ENCODE measurements at places on chromosomes 1 and 21. TPM values are rescaled to one million over a fixed set of nuclear protein-coding genes. Genes with fewer than 3 reads are reported as not detected.

- no peak for DNase-seq
Measured at GRCh38 chr1:155481741-155482241, 80.8 kb downstream of the ASH1L start.

DNA sequence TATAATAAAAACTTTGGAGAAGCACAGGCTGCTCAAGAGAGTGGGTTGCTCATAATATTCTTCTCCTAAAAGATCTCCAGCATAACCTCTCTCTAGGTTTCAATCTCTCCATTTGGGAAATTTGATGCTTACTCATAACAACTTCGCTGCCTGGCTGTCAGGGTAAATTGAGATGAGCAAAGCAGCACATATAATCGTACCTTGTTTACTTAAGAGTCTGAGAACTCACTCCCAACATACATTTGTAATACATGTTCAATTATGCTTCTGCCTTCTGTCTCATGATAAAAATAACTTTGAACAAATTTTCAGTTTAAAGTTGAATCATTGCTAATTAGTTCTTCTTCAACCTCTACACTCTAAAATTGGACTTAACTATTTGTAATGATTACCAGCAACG, 68.9 kb downstream of the DUSP10 start:
- no peak for DNase-seq

GRCh38 chr1:191634801-191635508, 523.3 kb upstream of the RGS18 start:
- no peak for DNase-seq

GRCh38 chr1:115142616-115143015, 53.3 kb upstream of the TSPAN2 start:
- no peak for DNase-seq

GRCh38 chr1:73901738-73902137, 296.2 kb downstream of the LRRIQ3 start:
- no peak for DNase-seq

- peak; percentile 80 for DNase-seq
Measured at GRCh38 chr1:175188936-175189335, 3.6 kb downstream of the KIAA0040 start.

DNA sequence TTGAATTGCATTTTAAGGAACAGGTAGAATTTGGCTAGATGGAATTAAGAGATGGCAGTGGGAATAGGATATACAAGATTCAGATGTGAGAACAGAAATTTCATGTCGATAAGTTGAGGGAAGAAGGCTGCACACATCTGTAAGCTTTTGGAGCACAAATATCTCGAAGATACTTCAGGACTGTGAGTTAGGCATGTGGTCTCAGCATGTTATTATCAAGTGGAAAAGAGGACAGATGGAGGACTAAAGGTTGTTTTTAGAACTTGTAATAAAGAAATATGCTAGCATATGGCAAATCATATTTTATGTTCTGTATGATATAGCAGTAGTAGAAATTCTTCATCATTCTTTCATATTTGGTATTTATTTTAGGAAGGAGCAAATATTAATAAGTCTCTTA, 61.5 kb downstream of the KIF1B start:
- no peak for DNase-seq

GRCh38 chr1:61132645-61133334, 50.4 kb downstream of the NFIA start:
- DNase-seq = no peak

DNA sequence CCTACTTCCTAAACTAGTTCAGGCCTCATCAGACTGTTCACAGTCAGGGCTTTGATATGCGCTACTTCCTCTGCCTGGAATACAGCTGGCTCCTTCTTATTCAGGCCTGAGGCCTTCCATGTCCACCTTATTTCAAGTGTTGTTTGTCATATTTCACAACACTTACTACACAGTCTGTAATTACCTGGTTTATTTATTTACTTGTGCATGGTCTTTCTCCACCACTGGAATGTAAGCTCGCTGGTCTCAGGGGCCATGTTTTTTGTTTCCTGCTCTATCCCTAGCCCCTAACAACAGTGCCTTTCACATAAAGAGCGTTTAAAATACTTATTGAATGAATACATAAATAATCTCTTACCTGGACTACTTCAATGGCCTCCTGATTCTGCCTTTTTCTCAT, 4.6 kb upstream of the SRSF4 start:
- no peak for DNase-seq

DNA sequence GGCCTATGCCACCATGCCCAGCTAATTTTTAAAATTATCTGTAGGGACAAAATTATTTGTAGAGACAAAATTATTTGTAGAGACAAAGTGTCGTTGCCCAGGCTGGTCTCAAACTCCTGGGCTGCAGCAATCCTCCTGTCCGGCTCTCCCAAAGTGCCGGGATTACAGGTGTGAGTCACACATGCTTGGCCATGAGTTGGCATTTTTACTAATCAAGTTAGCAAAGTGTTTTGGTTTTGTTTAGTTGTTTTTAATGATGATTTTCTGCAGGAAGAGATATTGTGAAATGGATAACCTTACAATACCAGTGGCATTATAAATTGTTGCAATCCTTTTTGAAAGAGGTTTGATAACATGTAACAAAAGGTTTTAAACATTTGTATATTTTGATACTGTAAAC, 65.3 kb upstream of the MAGI3 start:
- DNase-seq = no peak

- DNase-seq = no peak
Measured at GRCh38 chr1:68144856-68145255, 87.5 kb downstream of the WLS start.

GRCh38 chr1:111761717-111762116, 6.0 kb downstream of the DDX20 start:
- DNase-seq = no peak

GRCh38 chr1:30405631-30406212, 317.7 kb downstream of the MATN1 start:
- no peak for DNase-seq

- peak; percentile 76 for DNase-seq
Measured at GRCh38 chr1:215566556-215567490, at the start of gene KCTD3. TSS of gene KCTD3 (plus strand) at chr1:215567304. CDS start at chr1:215567686, 382 bp downstream.

CD1E gene
- not detected for total RNA-seq

TEX38 gene
- total RNA-seq = 0.18 TPM

JAM2 gene
- total RNA-seq = 1.1 TPM

LMX1A gene
- not detected for total RNA-seq

KLF17 gene
- not detected for total RNA-seq

FAM229A gene
- total RNA-seq = 3.3 TPM

TMEM51 gene
- 0.11 TPM for total RNA-seq
